Vagina (tissue), 2 donors: ENCODE measurements at places on chromosomes 3 and 15. TPM values are rescaled to one million over a fixed set of nuclear protein-coding genes. Genes with fewer than 3 reads are reported as not detected.

The TTLL13 gene
- total RNA-seq = not detected

GRCh38 chr3:126313580-126314304 lies 43.5 kb downstream of the KLF15 start:
- no peaks in the 10 kb centered on the region for H3K36me3 ChIP-seq
- peak; percentile 74 for DNase-seq
- no peak overlapping the region for H3K4me3 ChIP-seq
- no peak overlapping the region for H3K27ac ChIP-seq

DNA sequence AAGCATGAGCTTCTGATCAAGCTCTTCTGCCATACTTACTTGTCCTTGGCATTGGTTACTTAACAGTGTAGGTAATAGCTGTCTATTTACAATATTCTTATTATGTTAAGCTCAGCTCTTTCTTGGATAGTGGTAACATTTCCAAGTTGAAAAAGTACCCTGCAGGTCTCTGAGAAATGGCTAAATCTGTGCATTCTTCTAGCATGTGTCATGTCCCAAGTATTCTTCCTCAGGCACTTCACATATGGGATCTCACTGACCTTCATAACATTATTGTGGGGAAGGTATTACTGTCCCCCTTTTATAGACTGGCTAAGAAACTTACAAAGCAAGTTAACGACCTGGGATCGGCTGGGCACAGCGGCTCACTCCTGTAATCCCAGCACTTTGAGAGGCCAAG lies 236.1 kb downstream of the RORA start:
- peaks cover 12% of the 10 kb centered on the region for H3K4me1 ChIP-seq
- no peak overlapping the region for H3K27ac ChIP-seq
- no peak overlapping the region for H3K4me3 ChIP-seq
- no peaks in the 10 kb centered on the region for H3K27me3 ChIP-seq
- no peak for DNase-seq

- no peaks in the 10 kb centered on the region for H3K4me1 ChIP-seq
- H3K36me3 ChIP-seq = no peaks in the 10 kb centered on the region
- no peak overlapping the region for H3K4me3 ChIP-seq
- no peaks in the 10 kb centered on the region for H3K27me3 ChIP-seq
Measured at GRCh38 chr3:35448121-35448520, 191.2 kb upstream of the ARPP21 start.

The GREM1 gene
- 122 TPM for total RNA-seq
